Anterior cingulate cortex (tissue), 58 donors: ENCODE measurements at places on chromosomes 1 and 21.

- DNase-seq = no peak
These were observed 10.7 kb downstream of the SLC9A1 start for GRCh38 chr1:27144049-27144748.

GRCh38 chr1:31765041-31765467 lies 914 bp upstream of the ADGRB2 start:
- no peak for DNase-seq

- no peak for DNase-seq
These were observed 336.9 kb downstream of the KCNT2 start for GRCh38 chr1:196271212-196271947.

DNA sequence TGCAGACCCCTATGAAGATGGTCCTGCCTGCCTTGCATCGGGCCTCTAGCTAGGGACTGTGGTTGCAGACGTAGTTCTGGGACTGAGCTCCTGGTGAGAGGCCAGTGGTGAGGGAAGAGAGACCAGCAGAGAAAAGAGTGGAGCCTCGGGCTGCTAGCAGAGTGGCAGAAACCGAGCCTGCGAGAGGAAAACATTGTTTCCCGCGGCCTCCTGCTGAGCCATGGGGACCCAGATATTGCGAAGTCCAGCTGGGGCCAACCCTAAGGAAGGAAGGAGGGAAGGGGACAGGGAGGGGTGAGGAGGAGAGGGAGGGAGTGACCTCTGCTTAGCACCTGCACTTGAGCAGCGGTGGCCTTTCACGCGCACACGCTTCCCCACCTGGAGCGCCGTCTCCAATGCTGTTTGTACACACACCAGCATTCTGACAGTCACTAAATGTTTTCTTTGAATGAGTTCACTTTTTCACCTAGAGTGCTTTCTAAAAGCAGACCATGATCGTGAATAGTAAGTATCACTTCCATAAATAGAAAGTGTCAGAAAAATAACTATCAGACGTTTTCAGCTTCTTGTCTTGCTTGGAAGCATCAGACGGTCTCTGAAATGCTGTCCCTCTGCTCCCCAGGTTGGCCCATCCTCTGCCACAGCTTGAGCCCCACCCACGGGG lies 2.5 kb upstream of the FNDC10 start:
- no peak for DNase-seq

- no peak for DNase-seq
These were observed 2.2 kb upstream of the LYPD8 start for GRCh38 chr1:248757784-248758195.

GRCh38 chr21:42578034-42578433 lies 64.4 kb downstream of the SLC37A1 start:
- no peak for DNase-seq

DNA sequence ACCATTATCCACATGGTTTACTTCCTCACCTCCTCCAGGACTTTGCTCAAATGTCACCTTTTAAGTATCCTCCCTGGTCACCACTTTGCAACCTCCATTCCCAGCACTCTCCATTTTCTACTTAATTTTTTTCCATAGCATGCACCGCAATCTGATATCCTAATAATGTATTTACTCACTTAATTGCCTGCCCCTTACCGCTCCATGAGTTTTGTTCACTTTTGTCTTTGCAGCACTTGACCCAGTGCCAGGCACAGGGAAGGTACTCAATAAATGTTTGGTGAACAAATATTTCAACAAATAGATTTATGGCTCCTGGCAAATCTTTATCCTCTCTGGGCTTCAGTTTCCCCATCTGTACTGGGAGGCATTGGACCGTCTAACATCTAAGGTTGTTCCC lies 53.6 kb downstream of the UBE2T start:
- DNase-seq = no peak

DNA sequence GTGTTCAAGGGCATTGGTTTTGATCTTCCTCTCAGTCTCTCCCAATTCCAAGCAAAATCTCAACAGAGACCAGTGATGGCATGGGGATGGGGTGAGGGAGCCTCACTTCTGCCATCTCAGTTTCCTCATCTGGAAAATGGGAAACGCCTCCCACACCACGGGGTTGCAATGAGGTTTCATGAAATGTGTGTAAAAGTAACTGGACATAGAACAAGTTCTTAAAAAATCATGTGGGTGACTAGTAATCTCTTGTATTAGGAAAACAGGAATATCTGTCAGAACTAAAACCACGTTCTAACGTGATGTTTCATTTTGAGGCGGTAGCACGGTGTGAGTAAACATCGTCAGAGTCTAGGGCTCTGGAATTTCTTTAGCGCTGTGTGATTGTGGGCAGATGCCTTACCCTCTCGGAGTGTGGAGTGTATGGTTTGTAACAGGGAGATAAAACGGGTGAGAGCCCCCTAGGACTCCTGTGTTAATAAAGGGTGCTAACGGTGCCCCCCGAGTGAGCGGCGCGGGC lies 55.5 kb upstream of the DNAJC6 start:
- no peak for DNase-seq

DNA sequence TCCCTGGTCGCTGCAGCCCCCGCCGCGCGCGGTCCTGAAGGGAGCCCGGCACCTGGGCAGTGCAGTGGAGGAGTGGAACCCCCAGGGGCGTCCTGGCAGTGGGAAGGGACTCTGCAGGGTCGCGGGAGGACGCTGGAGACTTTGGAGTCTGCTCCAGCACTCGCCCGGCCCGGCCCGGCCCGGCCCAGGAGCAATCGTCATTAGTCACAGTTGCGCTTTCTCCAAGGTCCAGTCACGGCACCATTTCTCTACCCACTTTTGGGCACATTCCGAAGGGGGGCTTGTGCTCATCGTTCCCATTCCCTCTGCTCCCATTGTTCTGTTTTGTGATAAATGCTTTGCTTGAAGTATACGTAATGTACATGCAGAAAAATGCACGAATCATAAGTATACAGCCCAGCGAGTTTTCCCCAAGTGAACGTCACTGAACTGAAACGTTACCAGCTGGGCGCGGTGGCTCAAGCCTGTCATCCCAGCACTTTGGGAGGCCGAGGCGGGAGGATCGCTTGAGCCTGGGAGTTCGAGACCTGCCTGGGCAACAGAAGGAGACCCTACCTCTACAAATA lies 999 bp downstream of the THAP3 start:
- no peak for DNase-seq

- no peak for DNase-seq
These were observed 4.5 kb downstream of the MROH7 start for GRCh38 chr1:54645806-54646676.

DNA sequence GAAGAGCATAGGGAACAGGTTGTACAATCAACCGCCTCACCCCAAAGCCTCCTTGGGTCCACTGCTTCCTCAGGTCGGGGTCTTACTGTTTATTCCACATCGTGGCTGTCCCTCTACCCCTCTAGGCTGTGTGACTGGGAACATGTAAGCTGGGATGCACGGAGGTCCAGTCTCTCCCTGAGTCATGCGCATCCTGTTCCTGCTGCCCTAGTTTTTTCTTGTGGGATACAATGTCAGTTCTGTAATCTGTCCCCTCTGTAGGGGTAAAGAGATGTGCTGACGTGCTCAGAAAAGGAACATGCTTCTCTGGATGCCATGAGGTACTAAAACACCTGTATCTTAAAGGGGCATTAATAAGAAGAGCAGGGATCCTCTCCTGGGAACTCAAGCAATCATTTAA lies 66.2 kb downstream of the SLC45A1 start:
- DNase-seq = no peak

DNA sequence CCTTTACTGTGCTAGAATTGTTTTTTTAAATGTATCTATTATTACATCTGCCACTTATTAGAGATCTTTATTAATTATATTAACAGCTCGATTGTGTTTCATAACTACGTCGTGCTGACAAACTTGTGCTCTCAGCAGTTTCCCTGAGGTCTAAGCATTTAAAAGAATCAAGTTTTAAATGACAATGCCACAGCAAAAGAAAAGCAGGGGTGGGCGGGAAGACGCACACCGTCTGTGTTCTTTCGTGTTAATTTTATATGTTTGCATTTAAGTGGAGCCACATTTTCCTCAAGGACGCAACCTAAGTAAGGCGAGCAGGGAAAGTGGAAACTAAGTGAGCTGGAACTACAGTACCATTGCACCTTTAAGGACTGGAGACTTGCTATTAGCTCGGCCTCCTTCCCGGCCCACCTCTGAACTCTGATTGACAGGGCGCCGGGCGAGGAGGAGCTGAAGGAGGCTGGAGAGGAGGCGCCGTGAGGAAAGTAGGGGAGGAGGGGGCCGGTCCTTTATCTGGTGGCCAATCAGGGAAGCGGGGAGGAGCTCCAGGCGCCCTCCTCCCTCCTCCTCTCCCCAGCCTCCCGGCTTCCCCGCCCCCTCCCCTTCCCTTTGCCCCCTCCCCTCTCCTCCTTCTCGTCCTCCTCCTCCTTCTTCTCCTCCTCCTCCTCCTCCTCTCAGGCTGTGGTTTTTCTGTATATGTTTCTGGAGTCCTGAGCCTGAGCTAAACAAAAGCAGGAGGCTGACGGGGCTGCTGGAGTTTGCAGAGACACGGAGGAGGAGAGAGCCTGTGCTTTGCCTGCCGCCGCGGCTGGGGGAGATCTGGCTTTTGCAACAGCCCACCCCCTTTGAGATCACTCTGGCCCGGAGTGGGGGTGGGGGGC lies at the start of gene PBX1:
TSS of gene PBX1 (plus strand) at position 724 of the 881 bp plus-strand sequence.
- DNase-seq = peak; percentile 92

GRCh38 chr1:100459358-100460114 lies 78.4 kb upstream of the GPR88 start:
- peak; percentile 32 for DNase-seq

GRCh38 chr21:44866780-44867179 lies 6.7 kb downstream of the PTTG1IP start:
- no peak for DNase-seq
